ENCODE measurements at places on chromosomes 16 and 17.

DNA sequence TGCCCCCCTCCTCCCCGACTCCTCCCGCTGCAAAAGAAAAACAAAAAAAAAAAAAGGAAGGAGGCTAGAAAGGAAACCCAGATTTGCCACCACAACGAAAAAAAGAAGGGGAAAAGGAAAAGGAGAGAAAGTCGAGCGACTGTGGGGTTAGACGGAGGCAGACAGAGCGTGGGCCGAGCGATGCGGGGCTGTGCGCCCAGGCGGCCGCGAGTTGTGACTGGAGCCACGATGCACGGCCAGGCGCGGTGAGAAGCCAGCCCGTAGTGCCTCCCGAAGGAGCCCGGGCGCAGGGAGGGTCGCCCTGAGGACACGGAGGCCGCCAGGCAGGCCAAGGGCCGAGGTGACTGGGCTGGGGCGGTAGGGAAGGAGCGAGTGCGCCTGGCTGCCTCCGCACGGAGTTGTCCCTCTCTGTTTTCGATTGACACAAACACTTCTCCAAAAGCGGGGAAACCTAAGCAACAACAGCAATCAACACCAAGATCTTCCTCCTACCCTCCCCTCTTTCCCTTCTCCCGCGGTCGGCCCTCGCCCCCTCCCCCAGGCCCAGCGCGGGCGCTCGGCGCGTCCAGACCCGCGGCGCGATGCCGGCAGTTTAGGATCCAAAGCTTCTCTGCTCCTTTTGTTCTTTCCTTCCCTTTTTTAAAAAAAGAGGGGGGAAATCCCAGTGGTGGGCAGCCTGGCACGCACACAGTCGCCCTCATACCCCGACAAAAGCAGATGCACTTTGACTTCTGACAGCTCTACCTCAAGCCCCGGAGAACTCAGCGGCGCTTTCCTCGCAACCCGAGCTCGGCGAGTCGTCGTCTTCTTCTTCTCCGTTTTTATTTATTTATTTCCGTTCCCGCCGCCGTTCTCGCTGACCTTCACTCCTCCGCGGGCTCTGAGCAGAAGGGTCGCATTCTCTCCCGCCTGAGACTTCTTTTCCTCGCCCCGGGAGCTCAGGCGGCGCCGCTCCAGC is at the start of gene LHX1:
TSS of gene LHX1 (plus strand) at position 475 of the 958 bp plus-strand sequence. CDS start 723 bp downstream, outside the sequence.
- DNase-seq: peak; percentile 70

- peak; percentile 71 for DNase-seq
Observed at GRCh38 chr17:29292992-29293889, 707 bp downstream of the NUFIP2 start.

- no peak for DNase-seq
Observed at GRCh38 chr16:9661336-9662017, 520.8 kb downstream of the GRIN2A start.

- DNase-seq: no peak
Observed at GRCh38 chr16:51084074-51084928, 66.8 kb downstream of the SALL1 start.

GRCh38 chr17:71519285-71519684 is 601.5 kb upstream of the SOX9 start:
- DNase-seq: no peak

GRCh38 chr16:71230122-71230845 is at the start of gene HYDIN:
Gene HYDIN (minus strand): TSS chr16:71230722. CDS start chr16:71186895, 43,827 bp downstream.
- peak; percentile 95 for DNase-seq

GRCh38 chr16:51276336-51276735 is 125.3 kb upstream of the SALL1 start:
- no peak for DNase-seq
